CD4-positive, alpha-beta T cell treated with Interleukin-15 for 4 hours (primary cell): ENCODE measurements at places on chromosomes 3 and 15.

DNA sequence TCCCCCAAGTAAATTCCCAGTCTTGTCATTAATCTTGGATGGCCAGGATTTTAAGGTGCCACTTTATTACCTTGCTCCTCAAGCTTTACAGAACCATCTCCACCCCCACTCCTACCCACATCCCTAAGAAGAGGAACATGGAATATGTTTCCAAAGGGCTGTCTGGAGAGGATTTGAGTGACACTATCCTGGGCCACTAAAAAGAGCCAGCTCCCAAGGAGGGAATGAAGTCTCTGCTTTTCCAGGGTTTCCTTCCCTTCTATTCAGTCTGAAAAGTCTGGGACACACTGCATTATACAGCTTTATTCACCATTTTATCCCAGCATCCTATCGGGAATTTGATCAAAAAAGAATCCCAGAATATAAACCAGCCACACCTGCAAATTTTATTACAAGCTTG, 35.6 kb upstream of the MECOM start:
- DNase-seq, result no peak

DNA sequence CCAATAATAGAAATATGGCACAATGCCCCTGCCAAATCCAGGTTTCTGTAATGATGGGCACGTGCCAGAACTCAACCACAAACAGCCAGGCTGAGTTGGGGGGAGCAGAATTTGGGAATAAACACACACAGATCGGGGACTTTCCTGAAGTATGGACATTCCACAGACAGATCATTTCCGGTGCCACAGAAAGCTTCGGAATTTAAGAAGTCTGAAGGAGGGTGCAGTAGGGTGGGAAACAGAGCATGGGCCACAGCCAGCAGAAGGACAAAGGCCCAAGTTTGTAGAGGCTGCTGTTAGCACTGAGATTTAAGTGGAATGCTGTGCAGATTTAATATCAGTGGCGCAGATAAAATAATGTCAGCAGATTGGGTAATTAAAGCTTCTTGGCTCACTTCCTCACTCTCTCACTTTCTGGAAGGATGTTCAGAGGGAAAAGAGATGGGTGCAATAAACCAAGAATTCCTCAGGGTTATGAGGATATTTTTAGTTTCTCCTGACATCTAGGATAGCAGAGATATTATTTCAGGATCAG, 67.4 kb downstream of the MYLK start:
- no peak for DNase-seq

DNA sequence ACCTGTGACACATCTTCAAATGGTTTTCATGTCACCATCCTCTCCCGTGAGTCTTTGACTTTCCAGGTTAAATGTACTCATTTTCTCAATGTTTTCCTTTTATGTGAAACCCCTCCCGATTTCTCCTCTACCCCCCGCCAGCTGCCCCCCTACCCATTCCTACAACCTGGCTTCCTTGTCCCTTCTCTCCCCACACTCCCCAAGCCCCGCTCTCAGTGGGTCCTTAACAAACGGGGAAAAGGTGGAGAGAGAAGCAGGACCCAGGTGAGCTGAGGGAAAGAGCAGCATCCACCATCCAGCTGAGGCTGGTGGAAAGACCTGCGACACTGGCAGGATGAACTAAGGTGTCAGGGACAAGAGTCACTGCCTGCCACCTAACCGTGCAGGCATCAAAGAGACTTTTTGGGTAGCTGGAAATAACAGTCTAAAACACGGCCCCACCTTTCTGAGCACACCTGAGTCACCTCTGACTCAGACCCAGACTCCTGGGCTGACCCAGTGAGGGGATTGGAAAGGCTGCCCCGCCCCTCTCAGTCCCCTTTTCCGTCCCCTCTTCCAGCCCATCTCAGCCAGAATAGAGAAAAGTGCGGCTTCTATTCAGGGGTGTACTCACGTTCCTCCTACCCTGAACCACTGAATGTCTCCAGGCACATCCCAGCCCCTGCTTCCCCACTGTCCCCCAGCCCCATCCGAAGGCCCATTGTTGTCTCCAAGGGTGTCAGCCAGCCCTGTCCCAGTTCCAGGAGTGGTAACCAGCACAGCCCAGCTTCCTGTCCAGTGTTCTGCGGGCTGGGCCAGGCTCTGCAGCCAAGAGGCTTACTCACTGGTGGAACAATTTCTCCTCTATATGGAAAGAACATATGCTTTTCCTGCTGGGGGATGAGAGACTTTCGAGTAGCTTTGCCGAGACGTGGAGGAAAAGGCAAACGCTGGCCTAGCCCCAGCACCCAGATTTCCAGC, 20.4 kb downstream of the ISG20 start:
- DNase-seq, result peak; percentile 59

- no peak for DNase-seq
These were observed 580.8 kb upstream of the ALCAM start for GRCh38 chr3:104785947-104786346.

GRCh38 chr3:108450444-108450843, 60.0 kb downstream of the MYH15 start:
- DNase-seq, result no peak

DNA sequence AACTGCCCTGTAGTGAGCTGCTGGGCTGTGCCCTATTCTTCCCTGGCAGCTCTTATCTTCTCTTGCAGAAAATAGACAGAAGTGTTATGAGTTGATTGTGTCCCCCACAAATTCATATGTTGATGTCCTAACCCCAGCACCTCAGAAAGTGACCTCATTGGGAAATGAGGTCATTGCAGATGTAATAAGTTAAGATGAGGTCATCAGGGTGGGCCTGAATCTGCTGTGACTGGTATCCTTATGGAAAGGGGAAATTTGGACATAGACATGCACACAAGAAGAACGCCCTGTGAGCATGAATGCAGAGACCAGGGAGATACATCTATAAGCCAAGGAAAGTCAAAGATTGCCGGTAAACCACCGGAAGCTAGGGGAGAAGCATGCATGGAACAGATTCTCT, 49.0 kb downstream of the SPSB4 start:
- no peak for DNase-seq

DNA sequence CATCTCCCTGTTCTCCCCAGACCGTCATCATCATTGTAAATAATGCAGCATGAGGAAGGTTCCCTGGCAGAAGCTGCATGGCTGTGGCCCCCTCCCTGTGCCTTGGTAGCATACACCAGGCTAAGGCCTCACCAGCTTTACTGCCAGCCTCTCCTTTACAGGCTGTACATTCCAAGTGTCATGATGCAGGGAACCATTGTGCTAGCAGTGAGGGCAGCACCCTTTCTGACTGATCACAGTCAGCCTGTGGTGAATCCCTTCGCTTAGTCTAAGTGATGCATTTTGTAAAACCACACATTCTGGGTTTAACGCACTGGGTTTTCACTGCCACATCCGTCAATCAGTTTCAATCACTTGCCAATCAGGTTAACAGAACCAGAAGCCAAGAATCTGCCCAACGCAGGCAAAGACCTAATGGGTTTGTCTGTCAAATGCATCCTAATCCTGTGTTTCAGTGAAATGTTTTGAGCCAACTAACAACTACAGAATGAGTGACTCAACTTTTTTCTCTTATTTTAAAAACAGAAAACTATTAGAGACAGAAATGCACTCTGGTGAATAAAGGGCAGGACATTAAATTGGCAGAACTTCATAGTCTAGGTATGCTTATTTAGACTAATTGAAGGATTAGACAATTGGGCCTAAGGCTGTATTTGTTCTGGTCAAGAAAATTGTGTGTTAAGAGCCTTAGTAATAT, 225.9 kb upstream of the DPH6 start:
- no peak for DNase-seq
